NCI-H524 treated with DMSO at 0.1 percent for 48 hours (cell line): ENCODE measurements at places on chromosomes 1 and 21.

DNA sequence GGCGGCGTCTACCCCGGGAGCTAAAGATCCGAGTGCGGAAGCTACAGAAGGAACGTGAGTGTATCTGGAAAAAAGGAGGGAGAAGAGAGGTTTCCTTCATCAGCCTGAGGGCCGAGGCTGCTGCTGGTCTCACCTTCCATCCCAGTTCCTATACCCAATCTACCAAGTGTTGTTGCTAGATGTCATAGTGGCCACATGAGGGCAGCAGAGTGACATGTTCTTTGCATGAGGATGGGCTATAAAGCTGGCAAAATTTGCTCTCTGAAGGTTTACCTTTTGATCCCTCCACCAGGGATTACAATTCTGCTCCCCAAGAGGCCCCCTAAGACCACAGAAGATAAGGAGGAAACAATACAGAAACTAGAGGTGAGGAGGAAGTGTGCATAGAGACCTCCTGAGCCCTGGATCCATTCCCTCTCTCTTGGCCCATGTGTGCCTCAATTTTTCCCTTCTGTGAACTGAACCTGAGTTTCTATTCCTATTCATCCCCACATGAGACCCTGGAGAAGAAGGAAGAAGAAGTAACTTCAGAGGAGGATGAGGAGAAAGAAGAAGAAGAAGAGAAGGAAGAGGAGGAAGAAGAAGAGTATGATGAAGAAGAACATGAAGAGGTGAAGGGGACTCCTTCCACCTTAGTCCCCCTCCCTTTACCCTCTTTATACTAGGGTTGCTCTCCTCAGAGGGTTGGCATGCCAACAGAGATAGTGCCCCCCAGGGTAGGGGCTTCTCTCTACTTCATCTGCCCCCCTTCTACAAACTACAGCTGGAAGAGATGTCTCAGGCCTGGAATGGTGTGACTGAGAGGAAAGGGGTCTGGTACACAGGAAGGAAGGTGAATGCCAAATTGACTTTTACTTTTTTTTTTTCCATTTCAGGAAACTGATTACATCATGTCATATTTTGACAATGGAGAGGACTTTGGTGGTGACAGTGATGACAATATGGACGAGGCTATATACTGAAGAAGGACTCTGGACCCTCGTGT is 13.3 kb downstream of the POLR3GL start:
- peak; percentile 55 for DNase-seq

- no peak for DNase-seq
Observed at GRCh38 chr1:168848051-168848450, 119.0 kb upstream of the DPT start.

DNA sequence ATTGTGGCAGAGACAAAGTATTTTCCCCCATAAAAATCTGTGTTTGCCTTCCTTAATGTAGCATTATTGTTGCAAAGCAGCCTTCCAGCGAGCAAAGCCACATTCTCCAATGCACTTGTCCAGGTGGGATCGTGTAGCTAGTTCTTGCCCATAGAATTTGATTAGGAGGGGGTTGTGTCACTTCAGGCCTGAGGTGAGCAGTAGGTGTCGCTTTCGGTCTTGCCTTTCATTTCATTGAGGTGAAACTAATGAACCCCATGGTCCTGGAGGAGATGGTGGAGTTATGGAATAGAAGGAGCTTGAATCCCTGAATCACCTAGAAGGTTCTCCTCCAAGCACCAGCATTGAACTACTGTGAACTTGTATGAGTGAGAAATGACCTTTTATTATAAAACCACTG is 318.9 kb upstream of the PBX1 start:
- no peak for DNase-seq

GRCh38 chr1:222087221-222087920 is 345.5 kb upstream of the DUSP10 start:
- no peak for DNase-seq

DNA sequence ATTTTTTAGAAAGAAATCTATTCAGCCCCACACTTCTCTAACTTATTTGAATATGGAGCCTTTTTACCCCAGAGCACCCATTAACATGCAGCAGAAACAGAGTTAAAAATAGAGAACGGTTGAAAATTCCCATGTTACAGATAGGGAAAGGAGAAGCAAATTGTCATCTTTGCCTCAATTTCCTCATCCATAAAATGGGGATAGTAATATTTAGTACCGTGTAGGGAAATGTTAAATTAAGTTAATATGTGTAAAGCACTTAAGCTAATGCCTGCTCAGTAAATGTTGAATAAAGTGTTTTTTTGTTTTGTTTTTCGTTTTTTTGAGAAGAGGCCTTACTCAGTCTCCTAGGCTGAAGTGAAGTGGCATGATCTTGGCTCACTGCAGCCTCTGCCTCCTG is 50.3 kb downstream of the NAV1 start:
- DNase-seq = no peak

DNA sequence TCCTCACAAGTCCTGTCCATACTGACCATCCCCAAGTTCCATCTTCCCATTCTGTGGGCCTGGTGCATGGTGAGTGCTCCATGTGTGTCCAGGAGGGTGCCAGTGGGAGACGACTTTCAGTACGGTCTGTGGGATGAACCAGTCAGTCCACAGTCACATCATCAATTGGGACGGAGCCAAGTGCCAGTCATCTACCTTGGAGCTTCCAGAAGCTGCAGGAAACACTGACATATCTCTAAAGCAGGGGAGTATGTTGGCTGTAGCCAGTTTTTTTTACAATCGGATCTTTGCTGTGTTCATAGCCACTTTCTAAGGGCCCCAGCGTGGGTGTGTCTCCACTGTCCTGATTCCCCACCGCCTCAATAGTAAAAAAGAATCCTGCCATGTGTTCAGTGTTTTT is 13.6 kb upstream of the TRIM17 start:
- DNase-seq = no peak

GRCh38 chr1:195768936-195769335 is 839.3 kb downstream of the KCNT2 start:
- no peak for DNase-seq

- DNase-seq = no peak
Observed at GRCh38 chr1:213394837-213395236, 343.8 kb downstream of the RPS6KC1 start.

DNA sequence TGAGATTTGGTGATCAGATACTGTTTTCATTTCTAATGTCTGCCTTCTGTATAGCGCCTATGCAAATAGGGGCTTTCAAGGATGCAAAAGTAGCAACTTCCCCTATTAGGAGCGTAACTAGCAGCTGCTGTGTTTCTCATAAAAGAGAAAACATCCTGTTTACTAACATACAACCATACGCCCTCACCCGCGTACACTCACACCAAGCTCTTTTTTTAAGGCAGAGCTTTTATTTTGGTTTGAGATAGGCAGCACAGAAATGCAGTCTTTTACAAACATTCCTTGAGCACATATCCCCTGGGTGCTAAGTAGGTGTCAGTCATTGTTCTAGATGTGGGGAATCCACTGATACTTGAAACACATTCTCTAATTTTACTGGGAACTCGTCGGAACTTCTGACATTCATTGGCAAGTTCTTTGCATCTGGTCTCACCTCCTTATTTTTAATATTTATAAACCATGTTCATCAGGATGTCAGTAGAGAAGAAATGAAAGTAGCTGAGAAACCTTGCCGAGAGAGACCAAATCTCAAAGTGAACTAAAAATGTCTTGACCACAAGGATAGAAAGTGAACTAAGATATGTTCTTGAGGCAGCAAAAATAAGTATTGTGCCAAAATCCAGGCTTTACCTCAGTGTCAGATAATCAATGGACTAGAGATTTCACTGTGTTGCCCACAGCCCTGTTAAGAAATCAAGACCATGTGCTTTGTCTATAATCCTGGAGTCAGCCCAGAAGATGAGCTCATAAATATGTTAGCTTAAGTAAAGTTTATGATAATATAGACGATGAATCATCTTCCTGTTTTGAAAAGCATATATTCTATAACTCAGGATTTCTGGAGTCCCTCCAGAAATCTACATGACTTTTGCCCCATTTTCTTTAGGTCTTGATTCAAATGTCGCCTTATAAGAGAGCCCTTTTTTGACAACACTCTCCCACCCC is 350.9 kb downstream of the ST6GALNAC3 start:
- no peak for DNase-seq

GRCh38 chr1:210143465-210144062 is 89.0 kb upstream of the SERTAD4 start:
- DNase-seq = no peak

- no peak for DNase-seq
Observed at GRCh38 chr1:156336242-156336641, 1.9 kb downstream of the CCT3 start.
